ENCODE measurements at places on chromosomes 3 and 15.

DNA sequence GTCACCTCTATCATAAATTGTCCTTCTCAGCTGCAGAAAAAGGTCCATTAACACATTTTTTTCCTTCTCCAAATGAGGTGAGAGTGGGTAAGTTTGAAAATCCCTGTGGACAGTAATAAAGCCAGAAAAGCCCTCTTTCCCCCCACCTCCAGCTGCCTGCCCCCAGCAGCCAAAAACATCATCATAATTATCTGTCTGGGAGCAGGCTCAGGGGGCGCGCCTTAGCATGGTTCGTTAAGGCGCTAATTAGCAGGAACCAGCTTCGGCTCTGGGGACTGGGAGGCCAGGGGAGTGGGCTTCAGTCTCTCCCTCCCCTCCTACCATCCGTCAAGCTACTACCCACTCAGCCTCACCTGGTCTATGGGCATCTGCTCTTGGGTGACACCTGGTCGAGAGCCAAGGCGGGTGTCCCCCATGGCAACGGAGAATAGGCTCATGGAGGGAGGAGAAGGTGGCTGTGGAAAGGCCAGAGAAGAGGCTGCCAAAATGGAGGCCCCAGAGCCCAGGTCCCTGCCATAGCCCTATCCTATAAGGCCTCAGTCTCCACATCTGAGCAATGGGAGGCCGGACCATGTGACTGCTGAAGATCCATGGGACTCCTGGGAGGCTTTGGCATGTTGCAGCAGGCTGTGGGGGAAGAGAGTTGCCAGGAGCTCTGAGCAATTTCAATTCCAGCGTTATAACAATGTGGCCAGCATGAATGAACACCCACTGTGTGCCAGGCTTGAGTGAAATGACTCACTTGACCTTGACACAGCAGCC, 140.1 kb upstream of the LINGO1 start:
- H3K4me1 ChIP-seq: no peaks in the 10 kb centered on the region
- H3K36me3 ChIP-seq: no peaks in the 10 kb centered on the region
- no peak overlapping the region for H3K27ac ChIP-seq
- H3K4me3 ChIP-seq: no peak overlapping the region

- DNase-seq: no peak
- H3K27me3 ChIP-seq: no peaks in the 10 kb centered on the region
- H3K4me1 ChIP-seq: no peaks in the 10 kb centered on the region
- H3K36me3 ChIP-seq: no peaks in the 10 kb centered on the region
Observed at GRCh38 chr15:25251700-25252390, 187.0 kb downstream of the UBE3A start.

DNA sequence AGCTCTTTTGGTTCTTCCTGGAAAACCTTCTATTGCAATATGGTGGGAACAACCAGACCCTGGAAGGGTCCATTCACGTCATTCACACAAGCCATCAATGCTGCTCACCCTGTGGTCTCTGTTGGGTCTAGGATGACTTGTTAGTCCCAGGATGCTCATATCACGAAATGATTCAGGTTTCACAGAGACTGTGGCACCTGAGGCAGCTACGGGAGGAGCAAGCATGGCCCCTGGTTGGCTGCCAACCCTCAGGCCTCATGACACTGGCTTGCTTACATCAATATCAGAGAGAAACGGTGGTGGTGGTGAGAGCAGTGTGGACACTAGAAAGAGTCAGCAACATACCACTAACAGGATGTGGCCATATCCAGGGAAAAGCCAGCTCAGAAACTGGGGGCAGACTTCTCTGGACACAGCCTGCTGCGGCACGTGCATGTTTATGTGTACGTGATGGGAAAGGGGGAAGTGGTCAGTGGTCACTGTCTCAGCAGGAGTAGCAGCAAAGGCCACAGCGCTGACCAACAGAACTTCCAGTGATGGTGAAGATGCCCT, 208.9 kb upstream of the ST8SIA2 start:
- H3K4me3 ChIP-seq: no peak overlapping the region
- peaks cover 11% of the 10 kb centered on the region for H3K27me3 ChIP-seq
- H3K4me1 ChIP-seq: no peaks in the 10 kb centered on the region
- H3K27ac ChIP-seq: no peak overlapping the region
- no peak for DNase-seq

DNA sequence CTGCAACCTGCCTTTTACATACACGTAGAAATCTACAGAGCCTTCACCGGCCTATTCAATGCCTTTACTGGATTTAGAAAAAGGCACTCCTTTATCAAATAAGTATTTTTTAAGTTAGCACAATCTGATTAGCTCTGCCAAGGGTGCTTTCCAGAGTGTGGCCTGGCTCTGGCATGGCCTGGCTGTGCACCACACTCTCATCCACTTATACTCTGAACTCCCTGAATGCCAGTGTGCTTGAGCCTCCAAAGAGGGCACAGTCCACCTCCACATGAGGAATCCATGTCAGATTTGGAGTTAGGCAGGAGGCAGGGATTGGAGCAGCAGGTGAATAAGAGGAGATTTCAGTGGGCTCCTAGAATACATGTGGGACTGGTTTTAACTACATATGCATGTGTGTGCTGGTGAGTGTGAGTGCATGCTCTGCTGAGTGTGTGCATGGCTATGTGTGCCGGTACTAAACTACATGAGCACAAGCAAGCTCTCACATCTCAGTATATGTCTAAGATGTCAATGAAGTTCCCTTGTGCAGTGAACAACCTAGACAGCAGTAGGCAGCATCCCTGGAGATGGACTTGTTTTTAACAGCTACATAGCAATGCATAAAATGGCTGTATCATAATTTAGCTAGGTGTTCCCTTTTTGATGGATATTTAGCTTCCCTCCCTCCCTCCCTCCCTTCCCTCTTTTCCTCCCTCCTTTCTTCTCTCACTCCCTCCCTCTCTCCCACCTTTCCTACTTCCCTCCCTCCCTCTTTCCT, 17.8 kb upstream of the ZFAND6 start:
- H3K4me1 ChIP-seq: no peaks in the 10 kb centered on the region
- H3K27ac ChIP-seq: no peak overlapping the region
- peaks cover 3% of the 10 kb centered on the region for H3K27me3 ChIP-seq
- no peak overlapping the region for H3K4me3 ChIP-seq
- no peaks in the 10 kb centered on the region for H3K36me3 ChIP-seq

DNA sequence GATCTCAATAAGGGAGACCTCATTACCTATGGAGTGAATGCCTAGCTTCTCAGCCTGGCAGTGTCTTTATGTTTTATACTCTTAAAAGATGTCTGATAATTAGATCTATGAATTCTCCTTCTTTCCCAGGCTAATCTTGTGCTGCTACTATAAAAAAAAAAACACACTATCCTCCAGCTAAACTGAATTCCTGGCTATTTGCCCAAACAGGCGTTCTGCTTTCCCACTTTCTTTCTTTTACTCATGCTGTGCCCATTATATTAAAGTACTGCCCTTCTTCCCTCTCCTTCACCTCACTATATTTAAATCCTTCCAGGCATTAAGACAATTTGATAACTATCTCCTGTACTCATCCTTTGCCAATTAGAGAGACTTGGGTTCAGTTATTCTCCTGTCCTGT, 1134.9 kb downstream of the ROBO2 start:
- H3K4me1 ChIP-seq: no peaks in the 10 kb centered on the region
- no peak overlapping the region for H3K4me3 ChIP-seq
- no peak overlapping the region for H3K27ac ChIP-seq
- no peak for DNase-seq

GRCh38 chr15:90667073-90667754, 49.9 kb upstream of the BLM start:
- no peak for DNase-seq
- H3K4me1 ChIP-seq: peaks cover 37% of the 10 kb centered on the region
- peak overlapping the region; percentile 95 for H3K27ac ChIP-seq
- H3K4me3 ChIP-seq: peak overlapping the region; percentile 72
- H3K36me3 ChIP-seq: peaks cover 21% of the 10 kb centered on the region

DNA sequence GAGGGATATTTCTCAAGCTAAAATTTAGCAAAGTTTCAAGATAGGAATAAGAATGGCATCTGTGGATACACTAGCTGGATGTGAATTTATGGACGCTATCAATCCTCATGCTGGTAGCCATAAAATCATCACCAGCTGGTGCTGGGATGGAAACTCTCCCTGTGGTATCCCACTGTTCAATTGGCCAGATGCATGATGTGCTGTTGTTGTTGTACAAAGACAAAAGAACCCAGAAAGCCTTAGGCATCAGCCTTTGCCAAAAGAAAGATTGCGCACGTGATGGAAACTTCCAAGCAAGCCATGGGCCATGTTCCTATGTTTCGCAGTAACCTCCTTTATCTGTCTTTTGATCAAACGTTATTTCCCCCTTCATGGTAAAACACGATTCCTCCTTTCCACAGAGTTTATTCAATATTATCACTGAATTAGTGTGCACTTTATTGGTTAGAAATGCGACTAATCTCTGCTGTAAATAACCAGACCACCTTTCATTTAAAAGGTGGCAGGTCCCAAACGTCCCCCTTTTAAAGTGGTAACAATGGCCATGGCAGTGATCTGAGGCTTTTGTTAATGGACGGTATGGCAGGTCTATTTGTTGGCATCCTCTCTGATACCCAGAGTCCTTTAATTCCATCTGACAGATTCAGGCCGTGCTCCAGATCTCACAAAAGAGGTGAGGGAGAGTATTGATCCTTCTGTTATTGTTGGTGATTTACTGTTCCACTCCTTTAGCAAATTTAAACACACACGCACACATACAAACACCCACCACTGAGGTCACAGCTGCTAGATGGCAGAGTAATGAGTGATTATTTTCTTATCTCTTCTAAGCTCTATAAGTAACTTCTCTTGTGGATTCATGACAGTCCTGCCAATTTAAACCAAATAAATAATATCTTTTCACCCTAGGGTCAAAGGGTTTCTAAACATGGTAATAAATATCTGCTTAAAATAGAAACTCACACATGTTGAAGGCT, 291.2 kb upstream of the KCNMB2 start:
- H3K36me3 ChIP-seq: no peaks in the 10 kb centered on the region
- H3K4me1 ChIP-seq: no peaks in the 10 kb centered on the region
- H3K4me3 ChIP-seq: no peak overlapping the region
- DNase-seq: no peak
- no peaks in the 10 kb centered on the region for H3K27me3 ChIP-seq

GRCh38 chr15:85704066-85704465, 90.7 kb downstream of the KLHL25 start:
- DNase-seq: peak; percentile 53
- peaks cover 69% of the 10 kb centered on the region for H3K4me1 ChIP-seq
- H3K27me3 ChIP-seq: no peaks in the 10 kb centered on the region
- H3K4me3 ChIP-seq: peak overlapping the region; percentile 73
- peaks cover 33% of the 10 kb centered on the region for H3K36me3 ChIP-seq
- H3K27ac ChIP-seq: peak overlapping the region; percentile 83

- H3K4me3 ChIP-seq: no peak overlapping the region
- H3K36me3 ChIP-seq: peaks cover 14% of the 10 kb centered on the region
- H3K27me3 ChIP-seq: no peaks in the 10 kb centered on the region
- H3K27ac ChIP-seq: no peak overlapping the region
- peaks cover 27% of the 10 kb centered on the region for H3K4me1 ChIP-seq
- no peak for DNase-seq
Observed at GRCh38 chr3:160568989-160569388, 3.6 kb upstream of the KPNA4 start.

GRCh38 chr15:79105141-79105540, 14.6 kb upstream of the RASGRF1 start:
- DNase-seq: no peak
- no peak overlapping the region for H3K27ac ChIP-seq
- H3K4me3 ChIP-seq: no peak overlapping the region
- H3K4me1 ChIP-seq: peaks cover 3% of the 10 kb centered on the region
- H3K27me3 ChIP-seq: peaks cover 23% of the 10 kb centered on the region

GRCh38 chr3:12046406-12046805, 42.2 kb downstream of the SYN2 start:
- no peak for DNase-seq
- no peak overlapping the region for H3K4me3 ChIP-seq
- no peak overlapping the region for H3K27ac ChIP-seq
- H3K36me3 ChIP-seq: no peaks in the 10 kb centered on the region

DNA sequence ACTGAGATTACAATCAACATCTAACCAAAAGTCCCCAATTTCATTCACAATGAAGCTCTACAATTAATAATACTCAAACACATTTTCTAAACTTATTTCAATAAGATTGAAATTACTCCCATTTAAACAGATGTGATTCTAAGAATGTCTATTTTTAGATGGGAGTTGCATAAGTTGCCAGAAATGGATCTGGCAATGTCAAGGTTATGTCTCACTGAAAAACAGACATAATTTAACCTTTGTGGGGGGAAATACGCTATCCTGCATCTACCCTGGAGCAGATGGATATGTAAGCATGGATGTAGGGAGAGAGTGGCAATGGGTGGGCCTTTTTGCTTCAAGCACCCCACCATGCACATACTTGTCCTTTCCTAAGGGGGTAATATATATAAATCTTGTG, 6.7 kb upstream of the EIF1B start:
- no peaks in the 10 kb centered on the region for H3K36me3 ChIP-seq
- no peaks in the 10 kb centered on the region for H3K27me3 ChIP-seq
- H3K4me3 ChIP-seq: no peak overlapping the region
- DNase-seq: no peak
- no peak overlapping the region for H3K27ac ChIP-seq
- H3K4me1 ChIP-seq: peaks cover 1% of the 10 kb centered on the region

GRCh38 chr15:75023872-75024636, 664 bp downstream of the PPCDC start:
- H3K36me3 ChIP-seq: peaks cover 3% of the 10 kb centered on the region
- H3K4me1 ChIP-seq: peaks cover 16% of the 10 kb centered on the region
- H3K27ac ChIP-seq: peak overlapping the region; percentile 92
- DNase-seq: no peak

DNA sequence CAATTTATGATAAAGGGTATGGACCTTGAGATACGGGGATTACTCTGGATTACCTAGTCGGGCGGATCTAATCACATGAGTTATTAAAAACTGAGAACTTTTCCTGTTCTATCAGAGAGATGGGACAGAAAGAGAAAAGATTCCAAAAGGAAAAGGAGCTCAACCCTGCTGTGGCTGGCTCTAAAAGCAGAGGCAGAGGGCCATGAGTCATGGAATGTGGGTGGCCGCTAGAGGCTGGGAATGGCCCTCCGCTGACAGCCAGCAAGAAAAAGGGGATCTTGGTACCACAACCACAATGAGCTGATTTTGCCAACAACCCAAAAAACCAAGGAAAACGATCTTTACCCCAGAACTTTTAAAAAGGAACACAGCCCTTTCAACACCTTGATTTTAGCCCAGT, 210.0 kb downstream of the MAGI1 start:
- no peak overlapping the region for H3K27ac ChIP-seq
- no peaks in the 10 kb centered on the region for H3K27me3 ChIP-seq
- DNase-seq: no peak
- no peaks in the 10 kb centered on the region for H3K4me1 ChIP-seq
- H3K4me3 ChIP-seq: no peak overlapping the region

GRCh38 chr3:5022187-5022965, 43.1 kb downstream of the BHLHE40 start:
- H3K27me3 ChIP-seq: no peaks in the 10 kb centered on the region
- no peak overlapping the region for H3K4me3 ChIP-seq
- peak; percentile 60 for DNase-seq
- peaks cover 71% of the 10 kb centered on the region for H3K4me1 ChIP-seq
- peak overlapping the region; percentile 66 for H3K27ac ChIP-seq
- no peaks in the 10 kb centered on the region for H3K36me3 ChIP-seq

GRCh38 chr15:37245358-37245757, 145.0 kb upstream of the MEIS2 start:
- DNase-seq: no peak
- H3K4me1 ChIP-seq: no peaks in the 10 kb centered on the region
- no peaks in the 10 kb centered on the region for H3K36me3 ChIP-seq
- H3K27me3 ChIP-seq: no peaks in the 10 kb centered on the region
- H3K4me3 ChIP-seq: no peak overlapping the region
